ENCODE measurements at places on chromosomes 12 and 14.

- peak; percentile 50 for DNase-seq
These were observed 745 bp downstream of the CAND1 start for GRCh38 chr12:67269633-67270573.

GRCh38 chr14:65131301-65131701, 29.0 kb upstream of the MAX start:
- DNase-seq = peak; percentile 99

GRCh38 chr12:56810918-56811317, 47.8 kb downstream of the HSD17B6 start:
- DNase-seq = no peak

- no peak for DNase-seq
These were observed 11.5 kb downstream of the MYO1H start for GRCh38 chr12:109359131-109359690.

GRCh38 chr14:65792208-65792905, 379.8 kb downstream of the FUT8 start:
- peak; percentile 49 for DNase-seq

- DNase-seq = no peak
These were observed 42.9 kb upstream of the NR2C1 start for GRCh38 chr12:95116341-95116740.

DNA sequence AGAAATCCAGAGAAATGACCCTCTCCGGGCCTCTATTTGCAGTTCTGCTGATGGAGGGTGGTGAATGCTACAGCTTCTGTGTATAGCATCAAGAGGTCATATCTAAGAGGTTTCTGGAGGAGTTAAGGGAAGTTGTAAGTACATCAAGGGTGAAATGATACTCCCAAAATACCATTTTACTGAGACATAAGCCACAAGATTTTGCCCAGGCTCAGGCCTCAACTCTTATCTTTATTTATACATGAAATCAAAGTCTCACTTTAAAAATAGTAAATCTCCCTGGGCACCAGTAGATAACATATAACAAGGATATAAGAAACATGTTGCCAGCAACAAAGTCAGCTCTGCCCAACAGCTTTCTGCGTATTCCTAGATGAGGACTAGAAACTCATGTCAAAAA, 40.4 kb downstream of the NIN start:
- DNase-seq = no peak

DNA sequence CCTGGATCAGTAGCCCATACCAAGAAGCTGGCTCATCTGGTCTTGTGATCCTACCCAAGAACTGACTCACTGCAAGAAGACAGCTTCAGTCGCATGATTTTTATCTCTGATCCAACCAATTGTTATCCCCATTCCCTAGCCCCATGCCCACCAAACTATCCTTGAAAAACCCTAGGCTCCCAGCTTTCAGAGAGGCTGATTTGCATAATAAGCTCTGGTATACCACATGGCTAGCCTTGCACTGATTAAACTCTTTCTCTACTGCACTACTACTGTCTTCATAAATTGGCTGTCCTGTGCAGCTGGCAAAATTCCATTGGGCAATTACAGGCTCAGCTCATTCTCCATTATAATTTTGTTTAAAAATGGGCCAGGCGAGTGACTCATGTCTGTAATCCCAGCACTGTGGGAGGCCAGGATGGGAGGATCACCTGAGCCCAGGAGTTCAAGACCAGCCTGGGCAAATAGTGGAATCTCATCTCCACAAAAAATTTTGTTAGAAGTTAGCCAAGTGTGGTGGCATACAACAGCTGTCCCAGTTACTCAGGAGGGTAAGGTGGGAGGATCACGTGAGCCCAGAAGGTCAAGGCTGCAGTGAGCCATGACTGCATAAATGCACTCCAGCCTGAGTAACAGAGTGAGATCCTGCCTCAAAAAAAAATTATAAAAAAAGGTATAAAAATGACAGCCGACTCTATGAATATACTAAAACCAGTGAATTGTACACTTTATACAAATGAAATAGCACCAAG, 76.7 kb upstream of the EIF5 start:
- peak; percentile 12 for DNase-seq

DNA sequence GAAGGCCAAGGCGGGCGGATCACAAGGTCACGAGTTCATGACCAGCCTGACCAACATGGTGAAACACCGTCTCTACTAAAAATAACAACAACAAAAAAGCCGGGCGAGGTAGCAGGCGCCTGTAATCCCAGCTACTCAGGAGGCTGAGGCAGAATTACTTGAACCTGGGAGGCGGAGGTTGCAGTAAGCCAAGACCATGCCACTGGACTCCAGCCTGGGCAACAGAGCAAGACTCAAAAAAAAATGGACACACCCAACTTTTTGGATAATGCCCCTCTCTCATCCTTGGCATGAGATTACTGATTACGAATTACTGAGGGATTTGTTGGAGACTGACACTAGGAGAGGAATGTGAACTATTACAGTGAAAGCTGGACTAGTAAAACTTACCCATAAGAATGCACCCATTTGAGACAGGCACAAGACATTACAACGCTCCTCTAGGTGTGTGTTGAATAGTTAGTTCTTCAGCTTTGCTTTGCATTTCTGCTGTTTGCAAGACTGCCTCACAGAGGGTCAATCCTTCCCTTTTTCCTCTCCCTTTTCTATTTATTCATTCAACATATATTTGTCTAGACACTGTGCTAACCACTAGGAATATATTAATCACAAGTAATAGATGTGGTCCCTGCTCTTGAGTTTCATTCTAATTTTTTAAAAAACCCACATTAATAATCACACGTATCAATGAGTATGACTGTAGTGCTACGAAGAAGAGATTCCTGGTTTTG, 46.0 kb upstream of the OR5AU1 start:
- DNase-seq = no peak

GRCh38 chr12:76568130-76568529, 8.6 kb upstream of the OSBPL8 start:
- DNase-seq = no peak

- DNase-seq = no peak
These were observed 62.2 kb upstream of the CFL2 start for GRCh38 chr14:34776611-34777010.

DNA sequence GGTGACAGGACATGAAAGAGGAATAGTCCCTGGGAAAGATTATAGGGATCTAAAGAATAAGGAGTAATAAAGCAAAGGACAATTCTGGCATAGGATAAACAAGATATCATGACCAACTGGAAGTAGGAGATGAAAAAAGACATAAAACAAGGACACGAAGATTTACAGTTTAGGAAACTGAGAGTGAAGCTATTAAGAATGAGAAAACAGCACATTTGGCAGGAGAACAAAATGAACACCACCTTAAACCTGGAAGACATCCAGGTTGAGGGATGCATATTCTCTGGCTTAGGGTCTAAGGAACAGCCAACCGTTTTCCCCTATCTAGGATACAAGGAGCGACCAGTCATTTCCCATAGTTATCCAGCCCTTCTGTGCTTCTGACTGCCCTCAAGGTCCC, 1.9 kb downstream of the TRIP11 start:
- no peak for DNase-seq

DNA sequence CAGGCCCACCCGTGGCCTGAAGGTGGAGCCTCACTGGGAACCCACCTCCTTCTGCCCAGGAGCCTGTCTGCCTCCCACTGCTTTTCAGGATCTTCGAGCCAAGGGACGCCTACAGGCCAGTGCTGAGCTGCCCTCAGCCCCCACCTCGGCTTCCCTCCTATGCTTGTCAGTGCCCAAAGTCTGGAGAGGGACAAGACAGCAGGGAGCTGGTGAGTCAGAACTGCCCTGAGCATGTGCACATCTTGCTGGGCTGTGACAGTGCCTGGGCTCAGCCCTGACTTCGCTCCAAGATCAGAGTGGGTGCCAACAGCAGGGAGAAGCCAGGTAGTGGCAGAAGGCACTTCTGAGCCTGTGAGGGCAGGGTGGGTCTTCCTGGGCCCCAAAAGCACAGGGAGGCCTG, 286.8 kb downstream of the AEBP2 start:
- DNase-seq = no peak

DNA sequence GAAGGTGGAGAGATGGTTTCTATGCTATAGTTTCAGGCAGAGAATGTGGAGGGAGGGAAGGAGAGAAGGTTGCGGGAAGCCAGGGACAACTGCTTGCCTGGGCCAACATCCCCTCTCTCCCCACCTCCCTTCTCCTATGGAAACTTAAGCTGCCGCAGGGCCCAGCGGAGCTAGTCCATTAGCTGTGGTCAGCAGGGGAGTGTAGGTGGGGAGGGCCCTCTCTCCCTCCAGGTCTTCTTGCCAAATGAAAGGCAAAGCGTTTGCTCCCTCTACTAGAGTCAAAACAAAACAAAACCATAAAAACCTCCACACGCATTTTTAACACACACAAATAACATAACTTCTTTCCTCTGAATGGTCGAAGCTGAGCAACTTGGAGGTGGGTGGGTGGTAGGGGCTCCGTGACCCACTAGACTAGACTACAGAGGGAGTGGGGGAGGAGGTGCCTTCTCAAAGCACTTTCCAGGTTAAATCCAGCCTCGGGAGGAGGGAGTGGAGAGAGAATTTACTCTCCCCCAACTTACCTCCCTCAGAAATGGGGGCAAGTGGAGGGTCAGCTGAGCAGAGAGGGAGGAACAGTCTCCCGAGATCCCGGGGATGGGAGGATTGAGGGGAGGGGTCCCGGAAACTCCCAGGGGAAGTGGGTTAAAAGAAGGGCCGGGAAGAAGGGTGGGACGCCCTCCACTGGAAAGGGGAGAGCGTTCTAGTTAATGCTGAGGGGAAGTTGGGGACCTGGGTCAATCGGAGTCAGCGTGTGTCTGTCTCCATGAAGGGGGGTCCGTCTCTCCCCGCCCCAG, 4.6 kb upstream of the CACNB3 start:
- no peak for DNase-seq

GRCh38 chr14:56797569-56798446, 12.5 kb downstream of the OTX2 start:
- no peak for DNase-seq

DNA sequence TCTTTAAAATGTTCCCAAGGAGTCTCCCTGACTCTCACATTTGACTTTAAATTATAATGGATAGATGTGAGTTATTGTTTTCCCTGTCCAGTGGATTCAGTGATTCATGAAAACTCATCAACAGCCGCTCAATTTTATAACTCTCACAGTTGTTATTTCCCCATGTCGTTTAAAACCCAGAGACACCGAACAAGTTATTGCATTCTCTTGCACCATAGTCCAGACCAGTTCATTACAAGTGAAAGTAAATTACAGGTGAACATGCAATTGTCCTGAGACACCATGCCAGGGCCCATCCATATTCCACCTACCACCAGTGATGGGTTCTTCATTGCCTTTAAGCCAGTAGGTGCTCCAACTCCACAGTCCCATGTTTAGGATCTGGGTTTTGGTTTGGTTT, 85.7 kb upstream of the CMKLR1 start:
- no peak for DNase-seq

GRCh38 chr12:132432721-132433577, 57.0 kb upstream of the FBRSL1 start:
- no peak for DNase-seq

GRCh38 chr12:131603106-131603938, 107.6 kb upstream of the SFSWAP start:
- no peak for DNase-seq

DNA sequence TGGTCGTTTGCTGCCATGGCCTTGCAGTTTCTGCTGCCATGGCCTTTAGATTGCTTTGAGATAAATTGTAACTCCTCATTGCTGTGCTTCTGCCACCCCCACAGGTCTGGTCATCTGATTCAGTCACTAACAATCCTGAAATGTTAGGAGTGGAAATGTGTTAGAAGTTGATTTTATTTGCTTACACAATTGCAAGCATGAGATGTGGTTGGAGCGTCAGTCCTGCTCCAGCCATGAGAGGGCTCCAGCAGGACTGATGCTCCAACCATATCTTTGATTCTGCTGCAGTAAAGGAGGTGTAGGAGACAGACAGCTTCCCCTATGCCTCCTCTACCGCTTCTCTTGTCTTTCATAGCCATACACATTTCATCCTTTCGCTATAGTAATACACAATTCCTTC, 226.8 kb upstream of the RGS6 start:
- peak; percentile 12 for DNase-seq

GRCh38 chr14:71648725-71649124, 283.5 kb upstream of the RGS6 start:
- DNase-seq = no peak

DNA sequence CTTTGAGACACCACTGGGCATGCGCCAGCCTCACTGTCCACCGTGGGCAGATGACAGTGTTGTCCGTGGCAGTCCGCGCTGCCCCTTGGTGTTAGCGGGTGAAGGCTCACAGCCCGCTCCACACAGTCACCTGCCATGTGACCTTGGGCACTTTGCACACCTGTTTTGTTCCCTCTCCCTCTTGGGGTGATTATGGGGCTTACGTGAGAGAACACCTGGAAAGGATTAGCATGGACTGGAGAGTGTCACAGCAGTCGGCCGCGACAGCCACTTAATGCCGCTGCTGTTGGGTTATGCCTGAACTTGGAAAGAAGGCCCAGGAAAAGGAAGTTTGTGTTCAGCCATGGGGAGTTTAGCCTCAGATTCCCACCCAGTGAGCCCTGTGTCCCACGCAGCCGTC, 94.2 kb downstream of the DDX51 start:
- no peak for DNase-seq

DNA sequence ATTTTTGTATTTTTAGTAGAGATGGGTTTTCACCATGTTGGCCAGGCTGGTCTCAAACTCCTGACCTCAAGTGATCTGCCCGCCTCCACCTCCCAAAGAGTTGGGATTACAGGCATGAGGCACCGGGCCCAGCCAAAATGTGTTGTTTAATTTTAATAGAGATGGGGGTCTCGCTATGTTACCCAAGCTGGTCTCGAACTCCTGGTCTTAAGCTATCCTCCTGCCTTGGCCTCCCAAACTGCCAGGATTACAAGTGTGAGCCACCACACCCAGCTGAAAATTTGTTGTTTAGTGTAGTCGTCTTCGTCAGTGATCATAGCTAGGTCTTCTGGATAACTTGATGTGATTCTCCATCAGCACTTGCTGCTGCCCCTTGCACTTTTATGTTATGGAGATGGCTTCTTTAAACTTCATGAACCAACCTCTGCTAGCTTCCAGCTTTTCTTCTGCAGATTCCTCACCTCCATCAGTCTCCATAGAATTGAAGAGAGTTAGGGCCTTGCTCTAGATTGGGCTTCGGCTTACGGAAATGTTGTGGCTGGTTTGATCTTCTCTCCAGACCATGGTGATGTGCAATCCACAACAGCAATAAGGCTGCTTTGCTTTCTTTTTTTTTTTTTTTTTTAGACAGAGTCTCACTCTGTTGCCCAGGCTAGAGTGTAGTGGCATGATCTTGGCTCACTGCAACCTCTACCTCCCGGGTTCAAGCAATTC, 13.0 kb downstream of the ISCU start:
- no peak for DNase-seq

DNA sequence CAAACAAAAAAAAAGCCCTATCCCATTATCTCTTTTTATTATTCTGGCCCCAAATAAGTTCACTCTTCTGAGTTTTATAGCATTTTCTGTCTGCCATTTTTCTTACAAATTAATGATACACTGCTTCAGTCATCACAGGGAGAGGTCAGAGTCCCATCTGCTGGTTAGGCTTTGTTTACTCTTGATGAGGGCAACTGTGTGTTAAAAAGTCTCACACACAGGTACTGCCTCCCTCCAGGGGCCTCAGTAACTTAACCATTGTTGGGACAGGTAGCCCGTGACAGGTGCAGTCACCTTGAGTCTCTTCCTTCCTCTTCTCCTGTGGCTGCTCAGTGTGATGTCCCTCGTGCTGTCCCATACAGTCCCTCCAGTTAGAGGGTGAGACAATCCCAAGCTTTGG, 45.5 kb upstream of the SEL1L start:
- DNase-seq = no peak

- no peak for DNase-seq
These were observed 186.4 kb downstream of the ITPR2 start for GRCh38 chr12:26646571-26646970.

Data from SW480 (cell line).